Osteoblast (primary cell): ENCODE measurements at places on chromosomes 2 and 18. TPM values are rescaled to one million over a fixed set of nuclear protein-coding genes. Genes with fewer than 3 reads are reported as not detected.

The UGT1A1 gene
- not detected in 2 replicates for total RNA-seq

The AQP12A gene
- total RNA-seq, result not detected in 2 replicates

The TUBB8B gene
- total RNA-seq, result not detected in 2 replicates

The TIGD1 gene
- total RNA-seq, result 5.8 and 6.8 TPM in 2 replicates

The MFSD6 gene
- total RNA-seq, result 11.2 and 13.6 TPM in 2 replicates

The PUM2 gene
- 44.2 and 45.2 TPM in 2 replicates for total RNA-seq

The DSEL gene
- total RNA-seq, result 119 and 157 TPM in 2 replicates

- no peak overlapping the region for H3K27ac ChIP-seq
- H3K4me3 ChIP-seq, result no peak overlapping the region
- H3K36me3 ChIP-seq, result no peaks in the 10 kb centered on the region
- peaks cover 28% of the 10 kb centered on the region for H3K27me3 ChIP-seq
- DNase-seq, result no peak
- H3K4me1 ChIP-seq, result no peaks in the 10 kb centered on the region
Measured at GRCh38 chr2:236612737-236613136, 43.1 kb downstream of the ACKR3 start.

DNA sequence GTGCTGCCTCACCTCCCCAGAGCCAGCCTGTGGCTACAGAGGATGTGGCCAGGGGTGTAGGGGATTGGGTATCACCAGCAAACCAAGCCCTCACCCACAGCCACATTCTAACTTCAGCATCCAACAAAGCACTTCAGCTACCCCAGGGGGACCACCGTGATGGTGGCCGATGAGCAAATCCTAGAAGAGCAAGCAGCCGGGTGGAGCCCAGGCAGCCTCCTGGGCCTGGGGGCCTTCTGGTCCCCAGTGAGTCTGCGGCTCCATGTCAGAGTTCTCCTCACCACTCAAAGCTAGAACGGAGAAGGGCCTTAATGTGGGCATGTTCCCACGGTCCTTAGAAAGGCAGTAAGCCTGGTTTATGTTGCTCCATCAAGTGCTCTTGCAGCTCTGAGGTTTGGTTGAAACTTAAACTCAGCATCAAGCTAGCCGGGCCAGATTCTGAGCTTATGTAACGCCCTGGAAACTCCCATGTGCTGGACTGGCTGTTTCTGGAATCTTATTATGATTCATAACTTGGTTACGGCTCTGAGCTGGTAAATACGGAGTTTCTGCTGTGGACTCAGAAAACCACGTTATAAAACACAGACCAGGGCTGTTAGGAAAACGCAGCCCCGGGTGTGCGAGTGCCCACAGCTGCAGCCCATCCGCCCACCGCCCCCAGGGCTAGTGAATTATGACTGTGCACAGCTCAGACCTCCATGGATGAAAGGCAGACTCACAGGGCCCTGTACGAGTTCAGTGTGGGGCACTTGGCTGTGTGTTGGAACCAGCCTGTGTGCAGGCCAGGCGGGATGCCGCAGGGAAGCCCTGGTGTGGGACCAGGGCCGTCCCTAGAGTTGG is 99.8 kb downstream of the SEPTIN10 start:
- H3K4me1 ChIP-seq, result peaks cover 9% of the 10 kb centered on the region
- no peaks in the 10 kb centered on the region for H3K36me3 ChIP-seq

- peak overlapping the region; percentile 9 for H3K27ac ChIP-seq
- H3K4me3 ChIP-seq, result peak overlapping the region; percentile 12
- H3K4me1 ChIP-seq, result peaks cover 23% of the 10 kb centered on the region
- DNase-seq, result peak; percentile 14
- no peaks in the 10 kb centered on the region for H3K27me3 ChIP-seq
Measured at GRCh38 chr18:28771849-28772248, 594.9 kb upstream of the CDH2 start.

GRCh38 chr2:217585362-217585761 is 417.4 kb downstream of the TNS1 start:
- H3K27ac ChIP-seq, result no peak overlapping the region
- no peaks in the 10 kb centered on the region for H3K4me1 ChIP-seq
- H3K36me3 ChIP-seq, result no peaks in the 10 kb centered on the region
- no peak overlapping the region for H3K4me3 ChIP-seq

GRCh38 chr2:123839326-123839725 is 185.8 kb upstream of the CNTNAP5 start:
- no peaks in the 10 kb centered on the region for H3K36me3 ChIP-seq
- no peaks in the 10 kb centered on the region for H3K27me3 ChIP-seq
- no peaks in the 10 kb centered on the region for H3K4me1 ChIP-seq

DNA sequence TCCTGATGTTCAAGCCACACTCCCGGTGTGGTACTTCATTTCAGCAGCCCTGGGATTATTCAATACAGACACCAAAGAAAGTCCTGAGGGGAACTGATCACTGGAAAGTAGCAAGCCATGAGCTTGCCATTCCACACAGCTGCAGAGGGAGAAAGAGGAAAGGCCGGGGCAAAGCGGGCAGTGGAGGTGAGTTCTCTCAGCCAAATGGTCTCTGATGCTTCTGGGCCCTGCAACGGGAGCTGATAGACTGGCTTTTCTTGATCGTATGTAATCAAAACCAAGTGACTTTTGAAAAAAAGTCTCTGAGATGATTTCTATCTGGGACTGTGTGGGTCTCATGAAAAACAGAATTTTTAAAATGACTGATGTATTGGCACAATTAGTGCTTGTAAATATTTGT is 152.9 kb downstream of the ALPK2 start:
- no peaks in the 10 kb centered on the region for H3K36me3 ChIP-seq
- H3K27me3 ChIP-seq, result peaks cover 12% of the 10 kb centered on the region
- no peak overlapping the region for H3K4me3 ChIP-seq
- no peak overlapping the region for H3K27ac ChIP-seq

DNA sequence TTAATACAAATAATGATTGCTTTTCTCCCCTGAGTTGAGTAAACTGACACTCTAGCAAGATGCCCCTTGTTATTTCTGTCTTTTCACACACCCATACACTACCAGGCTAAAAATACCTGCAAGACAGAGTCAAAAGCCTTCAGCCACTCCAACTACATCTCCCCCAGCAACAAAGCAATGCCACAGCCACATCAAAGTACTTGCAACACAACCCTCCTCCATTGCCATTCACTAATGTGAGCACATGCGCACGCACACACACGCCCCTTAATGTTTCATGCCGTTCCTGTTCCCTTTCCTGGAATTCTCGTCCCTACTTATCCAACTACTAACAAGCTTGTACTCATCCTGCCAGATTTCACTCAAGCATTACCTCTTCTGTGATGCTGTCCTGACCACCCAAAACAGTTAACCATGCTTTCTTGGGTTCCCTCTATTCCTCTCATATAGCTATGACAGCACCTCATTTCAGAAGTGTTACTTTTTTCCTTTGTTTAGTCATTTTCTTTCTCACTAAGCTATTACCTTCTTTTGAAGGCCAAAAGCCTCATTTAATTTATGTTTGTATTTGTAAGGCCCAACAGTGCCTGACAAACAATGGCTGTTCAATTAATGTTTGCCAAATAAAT is 29.6 kb downstream of the SLC25A12 start:
- H3K4me3 ChIP-seq, result no peak overlapping the region
- H3K4me1 ChIP-seq, result no peaks in the 10 kb centered on the region
- no peaks in the 10 kb centered on the region for H3K36me3 ChIP-seq

- H3K27ac ChIP-seq, result no peak overlapping the region
- H3K4me3 ChIP-seq, result no peak overlapping the region
- no peaks in the 10 kb centered on the region for H3K4me1 ChIP-seq
- H3K36me3 ChIP-seq, result peaks cover 40% of the 10 kb centered on the region
Measured at GRCh38 chr2:62992561-62992960, 58.1 kb upstream of the OTX1 start.

- peaks cover 12% of the 10 kb centered on the region for H3K4me1 ChIP-seq
- H3K36me3 ChIP-seq, result no peaks in the 10 kb centered on the region
- H3K4me3 ChIP-seq, result no peak overlapping the region
- peaks cover under 1% of the 10 kb centered on the region for H3K27me3 ChIP-seq
- no peak overlapping the region for H3K27ac ChIP-seq
- no peak for DNase-seq
Measured at GRCh38 chr18:57923611-57924010, 120.4 kb upstream of the NEDD4L start.

DNA sequence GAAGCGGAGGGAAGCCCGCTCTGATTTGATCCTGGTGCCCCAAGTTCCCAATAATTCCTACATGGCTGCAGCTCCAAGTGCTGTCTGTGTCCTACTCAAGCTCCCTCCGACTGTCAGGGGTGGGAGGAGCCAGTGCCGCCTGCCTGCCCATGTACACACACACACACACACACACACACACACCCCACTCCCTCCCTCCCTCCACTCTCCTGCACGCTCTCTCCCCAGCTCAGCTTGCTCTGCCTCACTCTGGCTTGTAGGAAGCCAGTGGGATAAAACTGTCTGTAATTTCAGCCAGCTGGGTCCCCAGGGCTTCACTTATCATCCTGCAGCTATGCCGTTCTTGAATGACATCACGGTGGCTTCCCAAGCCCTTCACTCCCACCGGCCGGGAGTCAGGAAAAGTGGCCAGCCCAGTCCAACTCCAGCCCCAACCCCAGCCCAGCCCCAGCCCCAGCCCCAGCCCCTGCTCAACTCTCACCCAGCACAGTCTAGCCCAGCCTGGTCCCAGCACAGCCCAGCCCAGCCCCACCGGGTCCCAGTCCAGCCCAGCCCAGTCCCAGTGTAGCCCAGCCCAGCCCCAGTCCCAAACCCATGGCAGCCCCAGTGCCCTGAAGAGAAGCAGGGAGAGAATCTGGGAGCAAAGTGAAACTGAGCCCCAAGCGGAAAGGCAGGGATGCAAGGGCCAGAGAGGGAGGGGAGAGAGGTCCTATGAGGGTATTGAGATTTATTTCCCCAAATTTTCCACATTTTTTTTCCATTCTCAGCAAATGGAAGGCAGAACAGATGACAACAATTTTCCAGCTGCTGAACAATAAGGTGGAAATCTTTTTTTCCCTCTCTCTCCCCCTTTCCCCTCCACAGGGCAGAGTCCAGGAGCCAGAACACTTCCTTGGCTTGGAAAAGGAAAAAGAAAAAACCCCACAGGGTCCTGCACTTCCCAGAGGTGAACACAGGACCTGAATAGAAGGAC is 144.0 kb downstream of the TNS1 start:
- peak; percentile 97 for DNase-seq
- H3K27ac ChIP-seq, result peak overlapping the region; percentile 93
- H3K4me1 ChIP-seq, result peaks cover 15% of the 10 kb centered on the region
- peak overlapping the region; percentile 47 for H3K4me3 ChIP-seq
- H3K27me3 ChIP-seq, result no peaks in the 10 kb centered on the region

DNA sequence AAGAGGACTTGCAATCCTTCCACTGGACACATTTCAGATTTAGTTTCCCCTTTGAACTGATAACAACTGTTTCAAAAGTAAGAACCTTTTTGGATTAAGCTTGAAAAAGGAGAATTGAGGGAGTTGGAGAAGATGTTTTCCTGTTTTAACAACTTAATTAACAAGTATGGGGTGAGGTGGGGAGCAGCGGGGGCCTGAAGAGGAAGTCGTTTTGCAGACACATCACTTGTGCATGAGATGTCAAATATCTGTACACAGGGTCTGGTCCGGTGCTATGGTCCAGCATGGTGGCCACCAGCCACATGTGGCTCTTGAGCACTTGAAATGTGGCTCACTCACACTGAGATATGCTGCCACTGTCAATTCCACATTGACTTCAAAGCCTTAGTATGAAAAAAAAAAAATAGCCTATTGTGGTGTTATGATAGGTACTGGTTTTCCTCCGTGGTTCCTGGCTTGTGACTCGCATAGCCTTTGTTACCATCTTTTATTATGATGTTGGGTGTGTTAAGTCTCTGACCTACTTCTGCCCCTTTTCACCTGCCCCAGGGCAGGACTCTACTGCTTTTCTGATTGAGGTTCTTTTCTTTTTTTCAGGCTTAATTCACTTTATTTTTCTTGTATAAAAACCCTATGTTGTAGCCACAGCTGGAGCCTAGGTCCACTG is 205.5 kb downstream of the BCL2 start:
- peaks cover 30% of the 10 kb centered on the region for H3K27me3 ChIP-seq
- H3K36me3 ChIP-seq, result no peaks in the 10 kb centered on the region
- H3K4me1 ChIP-seq, result no peaks in the 10 kb centered on the region
- no peak overlapping the region for H3K27ac ChIP-seq

GRCh38 chr2:9430316-9431293 is 7.2 kb downstream of the CPSF3 start:
- H3K4me3 ChIP-seq, result no peak overlapping the region
- peaks cover 32% of the 10 kb centered on the region for H3K36me3 ChIP-seq
- H3K27ac ChIP-seq, result peak overlapping the region; percentile 6
- no peaks in the 10 kb centered on the region for H3K27me3 ChIP-seq
- peaks cover 19% of the 10 kb centered on the region for H3K4me1 ChIP-seq

GRCh38 chr2:45102141-45102540 is 92.9 kb upstream of the SIX2 start:
- H3K4me1 ChIP-seq, result no peaks in the 10 kb centered on the region
- H3K27me3 ChIP-seq, result no peaks in the 10 kb centered on the region
- H3K36me3 ChIP-seq, result no peaks in the 10 kb centered on the region
- no peak overlapping the region for H3K27ac ChIP-seq

- no peak overlapping the region for H3K27ac ChIP-seq
- no peaks in the 10 kb centered on the region for H3K36me3 ChIP-seq
- no peaks in the 10 kb centered on the region for H3K4me1 ChIP-seq
Measured at GRCh38 chr2:143742581-143742980, 613.4 kb downstream of the ARHGAP15 start.

GRCh38 chr2:46375566-46376125 is 78.4 kb downstream of the EPAS1 start:
- H3K27ac ChIP-seq, result no peak overlapping the region
- peak; percentile 68 for DNase-seq

GRCh38 chr18:50133526-50133925 is 61.4 kb downstream of the MYO5B start:
- no peaks in the 10 kb centered on the region for H3K27me3 ChIP-seq
- no peak for DNase-seq
- no peaks in the 10 kb centered on the region for H3K36me3 ChIP-seq
- no peak overlapping the region for H3K27ac ChIP-seq
- no peak overlapping the region for H3K4me3 ChIP-seq
- peaks cover 7% of the 10 kb centered on the region for H3K4me1 ChIP-seq

DNA sequence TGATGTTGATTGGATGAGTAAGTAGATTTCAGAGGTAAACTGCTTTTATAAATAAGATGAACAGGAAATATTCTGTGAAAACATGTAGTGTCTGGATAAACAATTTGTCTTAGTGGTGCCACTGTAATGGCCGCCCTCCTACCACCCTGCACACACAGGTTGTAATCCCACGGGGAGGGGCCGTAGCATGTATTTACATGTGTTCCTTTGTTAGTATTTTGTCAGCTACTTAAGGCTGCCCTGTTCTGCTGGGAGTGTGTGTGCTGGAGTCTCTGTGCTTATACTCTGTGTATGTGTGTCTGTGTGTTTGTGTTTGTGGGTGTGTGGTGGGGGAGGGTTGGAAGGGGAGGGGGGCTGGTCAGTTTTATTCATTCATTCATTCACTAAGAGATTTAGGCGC is 5.1 kb downstream of the TSHZ1 start:
- DNase-seq, result no peak
- no peaks in the 10 kb centered on the region for H3K36me3 ChIP-seq
- H3K4me3 ChIP-seq, result no peak overlapping the region
- H3K4me1 ChIP-seq, result peaks cover 25% of the 10 kb centered on the region
- H3K27ac ChIP-seq, result no peak overlapping the region
- no peaks in the 10 kb centered on the region for H3K27me3 ChIP-seq

- no peak overlapping the region for H3K4me3 ChIP-seq
- H3K27ac ChIP-seq, result no peak overlapping the region
- DNase-seq, result no peak
- no peaks in the 10 kb centered on the region for H3K36me3 ChIP-seq
- no peaks in the 10 kb centered on the region for H3K27me3 ChIP-seq
- H3K4me1 ChIP-seq, result no peaks in the 10 kb centered on the region
Measured at GRCh38 chr2:176892676-176893226, 319.8 kb upstream of the HNRNPA3 start.
